ENCODE measurements at places on chromosomes 1 and 21.

- no peak for DNase-seq
Observed at GRCh38 chr1:8874230-8875201, 4.0 kb downstream of the ENO1 start.

GRCh38 chr1:37486680-37487618, 12.6 kb downstream of the ZC3H12A start:
- DNase-seq = peak; percentile 70

DNA sequence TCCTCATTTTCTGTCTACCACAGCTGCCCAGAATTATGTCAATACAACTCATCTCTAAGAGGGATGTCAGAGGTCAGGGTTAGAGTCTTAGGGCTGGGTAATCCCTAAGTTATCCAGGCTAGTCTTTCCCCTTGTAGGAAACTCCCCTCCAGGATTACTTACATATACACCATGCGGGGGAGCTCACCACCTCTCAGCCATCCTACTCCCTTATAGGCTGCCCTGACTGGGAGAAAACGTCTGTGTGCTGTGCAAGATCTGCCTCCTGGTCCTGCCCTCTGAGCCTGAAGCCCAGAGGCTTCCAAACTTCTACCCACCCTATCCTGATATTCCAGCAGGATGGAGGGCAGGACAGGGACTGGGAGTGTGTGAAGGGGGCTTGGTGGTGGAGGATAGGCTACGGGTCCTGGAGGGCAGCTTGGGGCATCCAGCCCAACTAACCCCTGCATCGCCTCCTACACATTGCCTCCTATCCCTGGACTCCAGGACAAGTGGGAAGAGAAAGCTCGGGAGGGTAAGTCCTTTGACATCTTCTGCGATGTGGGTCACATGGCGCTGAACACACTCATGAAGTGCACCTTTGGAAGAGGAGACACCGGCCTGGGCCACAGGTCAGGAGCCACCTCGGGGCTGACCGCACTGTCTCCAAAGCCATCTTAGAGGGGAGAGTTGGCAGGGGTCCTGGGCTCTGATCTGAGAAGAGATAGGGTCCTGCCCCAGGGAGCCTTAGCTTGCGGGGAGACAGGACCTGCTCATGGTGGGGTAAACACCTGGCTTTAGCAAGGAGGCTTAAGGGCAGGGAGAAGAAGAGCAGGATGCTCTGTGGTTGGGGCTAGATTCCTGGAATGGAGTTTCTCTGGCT, 14.4 kb downstream of the CYP4B1 start:
- no peak for DNase-seq

GRCh38 chr1:41461790-41462679, 22.4 kb downstream of the EDN2 start:
- no peak for DNase-seq

GRCh38 chr1:154436433-154436832, 31.3 kb downstream of the IL6R start:
- no peak for DNase-seq

DNA sequence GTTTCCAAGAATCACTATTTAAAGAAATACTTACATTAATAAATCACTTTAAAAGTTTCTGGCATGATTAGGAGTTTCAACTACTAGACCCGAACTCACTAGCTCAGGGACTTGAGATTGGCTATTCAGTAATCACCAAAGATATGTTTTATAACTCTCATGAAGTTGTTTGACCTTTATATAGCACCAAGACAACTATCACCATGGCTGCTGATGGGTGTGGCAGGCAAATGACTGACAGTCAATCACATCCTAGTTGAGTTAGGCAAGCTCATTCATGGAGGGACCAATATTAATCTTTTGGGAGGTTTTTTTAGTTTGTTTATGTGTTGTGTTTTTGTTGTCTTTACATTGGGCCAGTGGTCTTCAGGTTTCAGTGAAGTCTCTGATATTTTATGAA, 376.3 kb upstream of the C1orf87 start:
- DNase-seq = no peak

DNA sequence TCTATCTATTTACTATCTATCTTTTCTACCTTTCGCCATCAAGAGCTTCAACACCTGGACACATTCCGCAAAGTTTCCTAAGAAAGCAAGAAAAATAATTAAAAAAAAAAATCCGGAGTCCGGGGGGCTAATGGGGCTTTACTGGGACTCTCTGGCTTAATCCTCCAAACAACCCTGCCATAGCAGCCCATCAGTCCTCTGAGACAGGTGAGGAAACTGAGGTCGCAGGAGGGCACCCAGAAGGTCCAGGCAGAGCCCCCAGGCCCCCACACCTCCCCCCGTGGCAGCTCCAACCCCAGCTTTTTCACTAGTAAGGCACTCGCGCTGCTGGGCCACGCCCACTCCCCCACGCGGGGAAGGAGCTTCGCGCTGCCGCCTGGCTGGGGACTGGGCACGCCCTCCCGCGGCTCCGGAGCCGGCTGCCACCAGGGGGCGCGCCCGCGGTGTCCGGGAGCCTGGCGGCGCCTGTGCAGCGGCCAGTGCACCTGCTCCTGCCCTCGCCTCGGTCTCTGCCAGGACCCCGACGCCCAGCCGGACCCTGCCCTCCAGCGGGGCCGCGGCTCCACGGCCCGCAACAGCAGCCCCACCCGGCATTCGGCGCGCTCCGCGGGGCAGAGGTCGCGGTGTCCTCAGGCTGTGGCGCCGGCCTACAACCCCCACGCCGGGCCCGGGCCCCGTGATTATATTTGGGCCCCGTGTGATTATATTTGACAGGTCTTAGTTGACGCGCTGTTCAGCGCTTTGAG, 54.1 kb upstream of the SAMD11 start:
- peak; percentile 82 for DNase-seq

DNA sequence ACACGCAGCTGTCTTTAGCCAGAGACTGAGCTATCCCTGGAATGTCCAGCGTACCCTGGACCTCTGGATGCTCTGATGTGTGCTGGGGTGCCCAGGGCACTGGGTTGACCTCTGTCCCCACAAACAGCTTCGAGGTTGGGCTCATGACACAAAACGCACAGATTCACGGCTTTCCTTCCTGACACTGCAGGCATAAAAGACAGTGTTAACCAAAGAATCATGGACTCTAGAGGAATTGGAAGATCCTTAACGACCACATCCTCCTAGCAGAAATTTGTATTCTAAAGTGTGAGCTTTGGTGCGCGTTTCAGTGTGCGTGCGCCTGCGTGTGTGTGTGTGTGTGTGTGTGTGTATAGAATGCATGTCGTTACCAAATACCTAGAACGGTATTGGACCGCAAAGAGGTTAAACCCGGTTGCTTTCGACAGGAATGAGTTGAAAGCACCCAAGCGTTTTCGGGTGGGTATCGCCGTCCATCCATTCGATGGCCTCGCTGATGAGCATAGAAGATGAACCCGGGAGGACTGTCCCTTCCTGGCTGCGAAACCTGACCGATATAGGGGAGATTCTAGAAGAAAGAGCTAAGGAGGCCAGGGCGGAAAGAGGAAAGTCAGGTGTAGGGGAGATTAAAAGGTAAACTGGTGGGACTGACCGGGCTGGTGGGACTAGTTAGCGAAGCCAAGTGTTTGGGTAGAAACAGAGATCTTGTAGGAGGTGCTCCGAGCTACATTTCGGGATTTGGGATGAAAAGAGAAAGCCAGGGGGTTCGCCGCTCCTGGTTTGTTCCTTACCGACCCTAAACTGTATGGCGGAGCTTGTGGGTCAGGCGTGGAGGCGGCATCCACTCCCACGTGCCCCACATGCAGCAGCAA, 6.8 kb upstream of the LHX9 start:
- DNase-seq = no peak

GRCh38 chr1:67338642-67339041, 31.0 kb downstream of the IL12RB2 start:
- DNase-seq = no peak

DNA sequence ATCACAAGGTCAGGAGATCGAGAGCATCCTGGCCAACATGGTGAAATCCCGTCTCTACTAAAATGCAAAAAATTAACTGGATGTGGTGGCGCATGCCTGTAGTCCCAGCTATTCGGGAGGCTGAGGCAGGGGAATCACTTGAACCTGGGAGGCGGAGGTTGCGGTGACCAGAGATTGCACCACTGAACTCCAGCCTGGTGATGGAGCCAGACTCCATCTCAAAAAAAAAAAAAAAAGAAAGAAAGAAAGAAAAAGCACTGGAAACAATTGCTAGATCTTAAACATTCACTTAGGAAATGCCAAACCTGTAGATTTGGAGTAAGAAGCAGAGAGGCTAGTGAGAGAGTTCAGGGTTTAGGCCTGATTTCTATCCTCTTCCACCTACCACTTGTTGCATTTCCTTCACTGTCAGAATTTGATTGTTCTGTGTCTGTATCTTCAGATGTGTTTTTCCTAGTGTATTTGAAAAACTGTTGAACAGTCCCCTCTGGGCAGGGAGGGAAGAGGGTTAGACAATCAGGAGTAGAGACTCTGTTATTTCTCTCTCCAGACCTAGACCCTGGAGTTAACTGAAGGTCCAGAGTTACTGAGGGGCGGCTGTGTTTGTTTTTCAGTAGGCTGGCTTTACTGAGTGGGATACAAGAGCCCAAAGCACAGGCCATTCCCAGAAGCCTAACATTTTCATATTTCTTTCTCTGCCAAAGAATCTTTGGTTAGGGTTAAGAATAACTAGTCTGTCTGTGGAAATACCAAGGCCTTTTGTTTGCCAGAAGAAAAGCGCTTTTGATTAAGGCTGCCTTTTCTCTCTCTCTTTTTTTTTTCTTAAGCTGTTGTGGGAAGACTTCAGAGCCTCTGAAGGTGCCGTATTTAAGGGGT, 31.1 kb upstream of the MACF1 start:
- DNase-seq = no peak

- no peak for DNase-seq
Observed at GRCh38 chr1:185080422-185080821, 35.1 kb downstream of the RNF2 start.

- peak; percentile 23 for DNase-seq
Observed at GRCh38 chr1:18320051-18320450, 160.7 kb upstream of the KLHDC7A start.

Measured in RPMI8226 (cell line).